ENCODE measurements at places on chromosomes 11 and 22. TPM values are rescaled to one million over a fixed set of nuclear protein-coding genes. Genes with fewer than 3 reads are reported as not detected.

Gene CDC45
- 0.95 TPM for total RNA-seq

Gene HDHD5
- 60.7 TPM for total RNA-seq

Gene TTC36
- total RNA-seq = 3.6 TPM

Gene RHOG
- 90.3 TPM for total RNA-seq

Gene SLC22A12
- not detected for total RNA-seq

Gene CYP2D6
- 0.38 TPM for total RNA-seq

Gene HOATZ
- total RNA-seq = not detected

Gene OR8D4
- not detected for total RNA-seq

Gene TBX1
- 0.65 TPM for total RNA-seq

Gene SERGEF
- total RNA-seq = 18.9 TPM

Gene PRG3
- not detected for total RNA-seq

Gene CD3E
- 2.8 TPM for total RNA-seq

Gene DBX1
- not detected for total RNA-seq

Gene TECTA
- 1.1 TPM for total RNA-seq

Gene HTR3B
- total RNA-seq = not detected

Gene SLC29A2
- 2.7 TPM for total RNA-seq

Gene TEX54
- total RNA-seq = not detected

Gene GLB1L3
- total RNA-seq = not detected

Gene SCGB1D1
- not detected for total RNA-seq

Gene MMP12
- total RNA-seq = not detected

Gene ENTHD1
- total RNA-seq = not detected

Gene AGBL2
- total RNA-seq = not detected

Gene PHLDA2
- total RNA-seq = 3.8 TPM

Gene ISX
- not detected for total RNA-seq

Gene PRMT3
- total RNA-seq = 17.5 TPM

Gene SMTNL1
- not detected for total RNA-seq

Gene UPK3A
- total RNA-seq = not detected

Gene PIH1D2
- total RNA-seq = 0.48 TPM

Gene TEX12
- 0.96 TPM for total RNA-seq

Gene FAM180B
- total RNA-seq = 0.48 TPM

Gene KRTAP5-9
- not detected for total RNA-seq

Gene MS4A3
- not detected for total RNA-seq

Gene HORMAD2
- not detected for total RNA-seq

Gene MFRP
- not detected for total RNA-seq

Gene TMPRSS5
- total RNA-seq = 0.84 TPM

Gene NXPE1
- total RNA-seq = not detected

Gene SH3BP1
- 8.2 TPM for total RNA-seq

Gene ZBTB16
- total RNA-seq = 187 TPM

Gene OR56A5
- total RNA-seq = not detected

Gene CLTCL1
- 5.8 TPM for total RNA-seq

Gene NNMT
- 1,460 TPM for total RNA-seq

Gene SLC17A6
- total RNA-seq = not detected

Gene NCF4
- 31.6 TPM for total RNA-seq

Gene OR51G1
- not detected for total RNA-seq

Gene OR51V1
- not detected for total RNA-seq

Gene INTS4
- total RNA-seq = 25.1 TPM

Gene SNX19
- total RNA-seq = 90.9 TPM

Gene APOBEC3B
- total RNA-seq = not detected

Gene SHANK3
- total RNA-seq = 3.3 TPM

Gene RIMBP3C
- not detected for total RNA-seq

Measured in omental fat pad (tissue), 4 donors.